ENCODE measurements at places on chromosomes 4 and X.

DNA sequence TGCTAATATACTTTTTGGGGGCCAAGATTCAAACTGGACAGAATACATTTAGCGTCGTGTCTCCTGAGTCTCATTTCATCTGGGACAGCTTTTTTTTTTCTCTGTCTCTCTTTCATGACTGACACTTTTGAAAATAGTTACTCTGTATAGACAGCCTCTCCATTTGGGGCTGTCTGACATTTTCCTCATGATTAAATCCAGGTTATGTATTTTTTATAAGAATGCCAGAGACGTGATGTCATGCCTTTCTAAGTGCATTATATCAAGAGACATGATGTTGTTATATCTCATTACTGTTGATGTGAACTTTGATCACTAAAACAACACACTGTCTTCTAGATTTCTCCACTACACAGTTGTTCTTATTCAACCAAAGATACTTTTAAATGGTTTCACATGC lies 199.0 kb downstream of the BANK1 start:
- DNase-seq = peak; percentile 21

DNA sequence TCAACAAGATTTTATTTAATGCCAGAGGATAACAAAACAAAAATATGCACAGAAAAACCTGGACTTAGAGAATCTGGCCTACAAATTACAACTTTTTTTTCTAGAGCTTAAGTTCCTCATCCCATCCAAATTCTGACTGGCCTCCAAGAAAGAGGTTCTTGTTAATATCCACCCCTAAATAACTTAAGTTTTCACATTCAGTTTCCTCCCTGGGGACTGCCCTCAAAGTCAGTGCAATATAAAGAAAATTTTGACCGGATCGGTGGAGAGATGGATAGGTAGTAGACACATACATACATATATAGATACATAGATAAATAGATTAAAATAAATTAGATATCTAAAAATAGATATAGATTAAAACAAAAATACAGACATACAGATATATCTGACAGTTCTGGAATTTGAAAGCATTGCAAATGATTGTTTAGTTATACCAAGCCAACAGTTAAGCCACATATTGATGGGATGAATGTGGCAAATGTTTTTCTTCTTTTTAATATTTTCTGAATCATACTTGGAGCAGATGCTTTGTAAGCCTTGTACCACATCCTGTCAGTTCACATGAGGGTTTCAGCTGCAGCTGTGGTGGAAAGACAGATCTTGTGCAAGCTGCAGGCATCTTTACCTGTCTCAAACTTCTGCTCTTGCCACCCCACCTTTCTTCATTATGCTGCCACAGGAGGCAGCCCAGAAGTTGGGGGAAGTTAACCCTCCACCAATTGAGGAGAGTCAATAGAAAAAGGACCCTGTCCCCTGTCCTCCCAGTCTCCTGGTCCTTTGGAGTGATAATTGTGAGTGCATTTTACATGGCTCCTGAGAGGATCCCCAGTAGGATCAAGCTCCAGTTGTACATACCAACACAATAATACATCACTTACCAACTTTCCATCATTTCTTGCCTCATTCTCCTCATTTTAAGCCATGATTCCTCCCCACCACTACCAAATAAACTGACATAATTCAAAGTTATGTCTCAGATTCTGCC lies 58.5 kb upstream of the PRDM8 start:
- DNase-seq = peak; percentile 87

GRCh38 chrX:3678328-3678727 lies 35.1 kb downstream of the PRKX start:
- DNase-seq = peak; percentile 61

- peak; percentile 96 for DNase-seq
These were observed 229.6 kb downstream of the PRDM5 start for GRCh38 chr4:120692964-120693363.
